ENCODE measurements at places on chromosomes 3 and 15.

- no peak for DNase-seq
These were observed 18.4 kb upstream of the CMTM7 start for GRCh38 chr3:32373276-32373675.

DNA sequence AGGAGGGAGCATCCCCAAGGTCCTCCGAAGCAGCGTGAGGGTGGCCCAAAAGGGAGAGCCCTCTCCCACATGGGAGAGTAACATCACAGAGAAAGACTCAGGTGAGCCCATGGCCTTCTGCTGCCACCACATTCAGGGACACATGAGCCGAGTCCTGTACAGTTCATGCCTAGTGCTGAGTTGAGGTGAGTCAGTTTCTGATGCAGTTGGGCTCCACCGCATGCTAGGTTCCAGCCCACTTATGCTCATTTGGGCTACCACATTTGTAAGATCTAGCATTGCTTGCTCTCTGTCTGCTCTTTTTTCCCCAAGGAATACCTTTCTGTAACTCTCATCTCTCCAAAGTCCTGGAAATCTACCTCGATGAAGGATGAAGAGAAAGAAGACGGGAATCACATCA is 77.1 kb downstream of the SETD5 start:
- DNase-seq = no peak

DNA sequence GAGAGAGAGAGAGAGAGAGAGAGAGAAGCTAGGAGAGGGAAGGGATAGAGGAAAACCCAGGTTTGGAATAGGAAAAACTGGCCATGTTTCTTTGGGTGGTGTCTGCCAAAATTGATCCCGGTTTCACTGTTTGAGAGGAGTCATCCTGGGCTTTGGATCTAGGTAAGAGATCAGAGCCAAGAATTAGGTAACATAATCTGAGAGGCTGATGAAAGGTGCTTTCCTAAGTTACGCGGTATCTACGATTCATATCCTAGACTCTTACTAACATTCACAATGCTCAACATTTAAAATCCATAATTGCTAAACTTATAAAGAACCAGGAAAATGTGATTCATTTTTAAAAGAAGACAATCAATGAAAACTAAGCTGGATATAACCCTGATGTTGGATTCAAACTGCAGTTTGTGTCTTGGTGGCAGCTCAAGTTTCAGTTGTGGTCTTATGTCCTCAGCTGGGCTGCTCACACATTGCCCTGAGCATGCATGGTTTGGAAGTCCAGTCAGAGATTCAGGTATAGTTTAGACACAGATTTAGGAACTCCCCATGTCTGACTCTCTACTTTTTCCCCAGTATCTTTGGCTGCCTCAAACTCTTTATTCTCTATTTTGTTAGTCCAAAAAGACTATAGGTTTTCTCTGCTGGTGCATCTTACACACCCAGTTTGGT is 42.5 kb upstream of the FMN1 start:
- DNase-seq = no peak

GRCh38 chr3:184045995-184046394 is 6.9 kb upstream of the HTR3C start:
- no peak for DNase-seq

DNA sequence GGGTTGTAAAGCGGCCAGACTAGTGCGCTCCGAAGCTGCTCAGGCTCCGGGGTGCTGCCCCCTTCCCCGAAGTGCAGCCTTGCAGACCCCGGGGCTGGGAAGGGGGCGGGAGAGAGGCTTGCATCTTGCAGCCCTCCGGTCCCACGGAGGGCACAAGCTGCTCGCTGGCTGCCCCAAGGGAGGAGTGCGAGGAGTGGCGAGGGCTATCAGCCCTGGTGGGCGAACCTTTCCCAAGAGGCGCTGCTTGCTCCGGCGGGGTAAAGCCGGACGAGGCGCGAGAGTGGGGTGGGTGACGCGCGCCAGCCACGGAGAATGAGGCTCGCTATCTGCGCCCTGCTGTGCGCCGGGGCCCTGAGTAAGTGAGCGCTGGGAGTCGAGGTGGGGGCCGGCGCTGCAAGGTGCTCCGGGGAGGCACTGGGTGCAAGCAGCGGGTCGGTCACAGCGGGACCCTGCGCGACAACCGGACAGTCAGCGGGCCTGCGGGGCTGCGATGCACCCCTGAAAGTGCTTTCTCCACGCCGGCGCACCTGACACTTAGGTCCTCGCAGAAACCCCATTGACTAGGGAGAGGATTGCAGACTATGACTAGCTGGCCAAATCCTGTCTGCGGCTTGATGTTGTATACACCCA is 12.7 kb upstream of the TOPBP1 start:
- no peak for DNase-seq

GRCh38 chr3:60355825-60356224 is 895.4 kb downstream of the FHIT start:
- no peak for DNase-seq

DNA sequence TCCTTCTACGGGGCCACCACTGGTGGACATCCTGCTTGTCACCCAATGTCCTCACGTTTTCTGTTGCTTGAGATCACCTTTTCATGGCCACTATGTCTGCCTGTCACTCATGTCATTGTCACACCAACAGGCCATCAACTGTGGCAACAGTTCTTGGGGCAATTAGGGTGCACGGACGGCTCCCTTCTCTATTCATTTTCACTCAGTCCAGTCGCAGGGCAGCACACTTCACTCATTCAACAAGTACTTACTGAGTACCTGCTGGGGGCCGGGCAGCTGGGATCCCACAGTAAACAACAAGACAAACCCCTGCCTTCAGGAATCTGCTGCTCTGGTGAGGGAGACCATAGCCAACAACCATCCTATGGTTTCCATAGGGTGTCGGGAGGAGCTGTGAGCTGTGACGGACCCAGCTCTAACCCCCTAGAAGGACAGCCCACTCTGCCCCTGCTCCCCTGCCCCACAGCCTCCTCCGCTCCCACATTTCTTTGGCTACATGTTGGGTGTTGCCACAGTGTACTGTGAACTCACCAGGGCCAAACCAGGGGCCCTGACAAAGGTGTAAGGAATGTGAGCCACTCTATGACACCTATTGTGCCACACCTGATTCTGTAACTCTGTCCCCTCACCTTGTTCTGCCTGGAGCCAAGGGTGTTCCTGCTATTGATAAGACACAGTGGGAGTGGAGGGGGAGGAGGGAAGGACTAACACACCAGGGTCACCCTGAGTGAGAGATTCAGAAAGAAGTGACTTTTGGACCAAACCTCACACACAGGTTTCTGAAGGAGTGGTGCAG is 1.9 kb downstream of the VILL start:
- DNase-seq = no peak

GRCh38 chr3:194342861-194343560 is 8.1 kb downstream of the CPN2 start:
- no peak for DNase-seq

- DNase-seq = no peak
These were observed 105.4 kb downstream of the MITF start for GRCh38 chr3:69844706-69845105.

- peak; percentile 37 for DNase-seq
These were observed 1077.0 kb downstream of the ROBO1 start for GRCh38 chr3:78690766-78691165.

DNA sequence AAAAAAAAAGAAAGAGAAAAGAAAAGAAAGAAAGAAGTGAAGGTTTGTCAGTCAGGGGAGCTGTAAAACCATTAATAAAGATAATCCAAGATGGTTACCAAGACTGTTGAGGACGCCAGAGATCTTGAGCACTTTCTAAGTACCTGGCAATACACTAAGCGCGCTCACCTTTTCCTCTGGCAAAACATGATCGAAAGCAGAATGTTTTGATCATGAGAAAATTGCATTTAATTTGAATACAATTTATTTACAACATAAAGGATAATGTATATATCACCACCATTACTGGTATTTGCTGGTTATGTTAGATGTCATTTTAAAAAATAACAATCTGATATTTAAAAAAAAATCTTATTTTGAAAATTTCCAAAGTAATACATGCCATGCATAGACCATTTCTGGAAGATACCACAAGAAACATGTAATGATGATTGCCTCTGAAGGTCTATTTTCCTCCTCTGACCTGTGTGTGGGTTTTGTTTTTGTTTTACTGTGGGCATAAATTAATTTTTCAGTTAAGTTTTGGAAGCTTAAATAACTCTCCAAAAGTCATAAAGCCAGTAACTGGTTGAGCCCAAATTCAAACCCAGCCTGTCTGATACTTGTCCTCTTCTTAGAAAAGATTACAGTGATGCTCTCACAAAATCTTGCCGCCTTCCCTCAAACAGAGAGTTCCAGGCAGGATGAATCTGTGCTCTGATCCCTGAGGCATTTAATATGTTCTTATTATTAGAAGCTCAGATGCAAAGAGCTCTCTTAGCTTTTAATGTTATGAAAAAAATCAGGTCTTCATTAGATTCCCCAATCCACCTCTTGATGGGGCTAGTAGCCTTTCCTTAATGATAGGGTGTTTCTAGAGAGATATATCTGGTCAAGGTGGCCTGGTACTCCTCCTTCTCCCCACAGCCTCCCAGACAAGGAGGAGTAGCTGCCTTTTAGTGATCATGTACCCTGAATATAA is 2.0 kb downstream of the B2M start:
- DNase-seq = peak; percentile 42

DNA sequence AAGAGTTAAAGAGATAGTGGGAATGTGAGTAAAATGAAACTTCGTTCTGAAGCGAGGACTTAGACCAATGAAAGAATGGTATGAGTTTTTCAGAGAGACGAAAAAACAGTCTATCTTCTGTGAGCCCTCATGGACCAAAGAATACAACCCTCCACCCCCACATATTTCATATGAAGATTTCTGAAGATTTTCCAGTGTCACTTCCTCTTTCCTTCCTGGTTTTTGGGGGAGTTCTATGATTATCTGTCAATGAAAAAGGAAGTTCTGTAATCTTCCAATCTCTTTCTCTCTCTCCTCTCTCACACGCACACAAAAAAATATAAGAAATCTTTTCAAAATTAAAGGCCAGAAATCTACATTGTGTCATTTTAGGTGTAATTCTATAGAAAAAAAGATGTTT is 27.7 kb downstream of the CMSS1 start:
- DNase-seq = no peak

DNA sequence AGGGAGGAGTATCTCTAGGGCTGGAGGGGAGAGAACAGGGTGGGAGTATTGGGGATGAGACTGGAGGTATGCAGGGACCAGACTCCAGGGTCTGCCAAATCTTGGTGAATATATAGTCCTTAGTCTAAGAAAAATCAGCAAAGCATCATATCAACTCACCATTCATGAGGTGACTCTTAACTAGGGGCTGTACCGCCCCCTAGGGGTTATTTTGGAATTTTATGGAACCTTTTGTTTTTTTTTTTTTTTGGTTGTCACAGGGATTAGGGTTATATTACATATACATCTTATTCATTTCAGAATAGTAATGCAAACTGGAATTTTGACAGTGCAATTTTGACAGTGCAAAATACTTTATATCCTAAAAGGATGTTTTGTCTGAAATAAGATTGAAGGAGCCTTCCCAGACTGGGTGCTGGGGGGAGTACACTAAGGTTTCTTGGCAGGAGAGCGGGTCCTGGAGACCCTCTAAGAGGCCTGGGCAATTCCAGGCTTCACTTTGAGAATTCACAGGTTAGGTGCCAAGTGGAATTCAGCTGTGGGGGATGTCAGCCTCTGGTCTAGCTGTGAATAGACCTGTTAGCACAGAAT is 7.5 kb downstream of the CMTM7 start:
- peak; percentile 46 for DNase-seq

- no peak for DNase-seq
These were observed 101.4 kb downstream of the LMLN start for GRCh38 chr3:198061119-198062067.

Measured in fibroblast of skin of abdomen (primary cell).